Activated T-helper 2 cell treated with anti-CD3 and anti-CD28 coated beads, Interferon-gamma antibody, Interleukin-2, Interleukin-4, amounts not matched to agents 10 μg/mL and 5 μg/mL and 100 μg/mL, durations not matched to agents 14 hours and 24 hours and 36 hours (primary cell): ENCODE measurements at places on chromosomes 5 and 9.

DNA sequence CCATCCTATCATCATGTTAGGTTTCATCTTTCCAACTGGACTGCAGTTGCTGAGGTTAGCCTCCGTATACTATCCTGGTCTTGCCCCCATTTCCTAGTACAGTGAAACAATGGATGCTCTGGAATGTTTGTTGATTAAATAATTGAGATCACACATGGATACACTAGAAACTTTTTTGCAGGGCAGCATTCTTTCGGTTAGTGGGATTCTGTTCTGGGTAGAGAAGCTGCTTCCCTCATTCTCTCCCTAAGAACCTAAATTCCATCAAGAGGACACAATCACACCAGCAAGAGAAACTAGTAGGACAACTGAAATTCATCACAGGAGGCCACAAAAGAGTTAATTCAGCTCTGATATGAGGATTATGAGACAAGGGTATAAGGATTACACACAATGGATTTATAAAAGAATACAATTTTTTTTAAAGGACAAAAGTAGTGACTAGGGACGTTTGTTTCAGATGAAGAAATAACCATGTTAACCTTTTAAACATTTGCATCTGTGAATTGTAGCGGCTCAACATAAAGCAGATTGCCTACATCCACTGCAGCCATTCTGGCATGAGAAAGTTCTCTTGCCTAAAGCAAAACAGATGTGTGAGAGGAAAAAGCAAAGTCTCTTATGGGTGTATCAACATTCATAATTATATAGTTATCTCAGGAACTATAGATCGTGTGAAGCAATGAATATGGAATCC lies 162.7 kb upstream of the LHFPL2 start:
- DNase-seq: no peak

- peak; percentile 67 for DNase-seq
Observed at GRCh38 chr9:129458155-129458661, 162.7 kb downstream of the C9orf50 start.

DNA sequence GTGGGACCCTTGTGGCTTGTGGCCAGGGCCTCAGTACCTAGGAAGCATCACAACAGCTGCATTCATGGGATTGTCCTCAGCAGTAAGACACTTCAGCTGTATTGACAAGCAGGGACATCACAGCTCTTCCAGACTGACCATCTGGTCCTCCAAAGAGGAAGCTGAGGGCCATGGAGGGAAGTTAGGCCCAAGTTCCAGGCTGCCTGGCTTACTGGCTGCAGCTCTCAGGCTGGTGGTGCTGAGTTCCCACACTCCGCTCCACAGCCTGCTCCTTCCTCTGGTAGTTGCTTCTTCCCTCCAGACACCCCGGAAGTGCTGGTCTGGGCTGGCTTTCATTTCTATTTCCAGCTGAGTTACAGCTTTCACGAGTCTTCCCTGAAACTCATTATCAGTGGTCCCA lies 5.7 kb upstream of the STING1 start:
- no peak for DNase-seq

DNA sequence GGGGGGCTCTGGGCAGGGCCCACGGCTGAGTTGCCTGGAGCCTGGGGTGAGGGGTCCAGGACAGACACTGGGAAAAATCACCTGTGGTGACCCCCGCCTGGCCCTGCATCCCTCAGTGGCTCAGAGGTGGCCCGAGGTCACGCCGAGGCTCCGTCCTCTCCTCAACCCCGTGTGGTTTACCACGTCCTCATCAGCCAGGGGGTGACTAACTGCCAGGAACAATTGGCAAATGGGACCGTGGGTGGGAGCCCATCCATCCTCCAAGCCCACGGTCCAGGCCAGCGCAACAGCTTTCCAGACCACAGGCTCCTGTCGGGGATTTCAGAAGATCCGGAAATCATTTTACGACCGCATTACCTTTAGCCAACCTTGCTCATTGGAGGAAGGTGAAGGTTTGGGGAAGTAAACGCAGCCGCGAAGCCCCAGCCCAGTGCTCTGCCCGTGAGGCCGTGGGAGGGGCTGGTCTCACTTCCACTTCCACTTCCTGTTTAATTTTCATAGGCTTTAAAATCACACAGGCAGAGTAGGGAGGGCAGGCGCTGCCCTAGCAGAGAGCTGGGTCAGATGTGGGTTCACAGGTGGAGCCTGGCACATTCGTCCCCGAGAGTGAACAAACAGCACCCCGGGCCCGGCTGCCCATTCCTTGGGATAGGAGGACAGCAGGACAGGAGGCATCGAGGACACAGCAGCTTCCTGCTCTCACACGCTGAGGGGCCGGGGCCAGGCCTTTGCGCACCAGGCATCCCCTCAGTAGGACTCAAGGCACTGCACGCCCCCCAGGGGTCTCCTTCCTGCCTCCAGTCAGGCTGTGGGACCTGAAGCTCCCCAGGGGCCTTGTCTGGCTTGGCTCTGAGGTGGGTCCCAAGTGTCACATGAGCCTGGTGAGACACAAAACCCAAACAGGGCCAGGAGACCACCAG lies 19.8 kb upstream of the SLC9A3 start:
- DNase-seq: peak; percentile 58

- DNase-seq: no peak
Observed at GRCh38 chr5:55600497-55601203, 65.9 kb upstream of the PLPP1 start.

DNA sequence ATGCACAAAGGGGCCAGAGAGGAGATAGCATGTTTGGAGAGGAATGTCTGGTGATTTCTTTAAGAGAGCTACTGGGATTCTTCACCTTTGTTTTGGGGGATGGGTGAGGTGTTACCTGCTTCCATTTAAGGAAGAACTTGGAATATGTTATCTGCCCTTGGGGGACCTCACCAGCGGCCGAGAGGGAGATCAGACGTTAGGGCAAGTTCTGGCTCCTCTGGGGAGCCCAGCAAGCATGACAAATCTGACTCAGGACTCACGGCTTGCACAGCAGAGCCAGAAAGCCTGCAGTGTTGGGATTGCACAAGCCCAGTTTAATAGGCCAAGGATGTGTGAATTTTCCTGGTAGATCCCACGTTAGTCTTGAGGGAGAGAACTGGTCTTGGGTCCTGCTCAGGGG lies 40.3 kb downstream of the SLC28A3 start:
- no peak for DNase-seq
